ENCODE measurements at places on chromosomes 1 and 21. TPM values are rescaled to one million over a fixed set of nuclear protein-coding genes. Genes with fewer than 3 reads are reported as not detected.

DNA sequence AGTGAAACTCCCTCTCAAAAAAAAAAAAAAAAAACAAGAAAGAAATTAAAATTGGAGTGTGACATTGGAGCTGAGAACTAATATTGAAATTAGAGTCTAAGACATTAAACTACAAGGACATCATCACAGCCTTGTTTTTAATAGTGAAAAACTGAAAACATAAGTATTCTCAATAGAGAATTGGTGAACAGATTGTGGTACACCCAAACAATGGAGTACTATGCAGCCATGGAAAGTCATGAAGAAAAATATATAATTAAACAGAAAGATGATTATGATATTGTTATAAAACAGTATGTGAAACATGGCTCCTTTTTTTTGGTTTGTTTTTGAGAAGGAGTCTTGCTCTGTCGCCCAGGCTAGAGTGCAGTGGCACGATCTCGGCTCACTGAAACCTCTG lies 43.4 kb downstream of the NCMAP start:
- no peaks in the 10 kb centered on the region for H3K36me3 ChIP-seq
- no peak overlapping the region for H3K27ac ChIP-seq
- no peaks in the 10 kb centered on the region for H3K4me1 ChIP-seq
- no peak overlapping the region for H3K4me3 ChIP-seq
- DNase-seq = no peak

DNA sequence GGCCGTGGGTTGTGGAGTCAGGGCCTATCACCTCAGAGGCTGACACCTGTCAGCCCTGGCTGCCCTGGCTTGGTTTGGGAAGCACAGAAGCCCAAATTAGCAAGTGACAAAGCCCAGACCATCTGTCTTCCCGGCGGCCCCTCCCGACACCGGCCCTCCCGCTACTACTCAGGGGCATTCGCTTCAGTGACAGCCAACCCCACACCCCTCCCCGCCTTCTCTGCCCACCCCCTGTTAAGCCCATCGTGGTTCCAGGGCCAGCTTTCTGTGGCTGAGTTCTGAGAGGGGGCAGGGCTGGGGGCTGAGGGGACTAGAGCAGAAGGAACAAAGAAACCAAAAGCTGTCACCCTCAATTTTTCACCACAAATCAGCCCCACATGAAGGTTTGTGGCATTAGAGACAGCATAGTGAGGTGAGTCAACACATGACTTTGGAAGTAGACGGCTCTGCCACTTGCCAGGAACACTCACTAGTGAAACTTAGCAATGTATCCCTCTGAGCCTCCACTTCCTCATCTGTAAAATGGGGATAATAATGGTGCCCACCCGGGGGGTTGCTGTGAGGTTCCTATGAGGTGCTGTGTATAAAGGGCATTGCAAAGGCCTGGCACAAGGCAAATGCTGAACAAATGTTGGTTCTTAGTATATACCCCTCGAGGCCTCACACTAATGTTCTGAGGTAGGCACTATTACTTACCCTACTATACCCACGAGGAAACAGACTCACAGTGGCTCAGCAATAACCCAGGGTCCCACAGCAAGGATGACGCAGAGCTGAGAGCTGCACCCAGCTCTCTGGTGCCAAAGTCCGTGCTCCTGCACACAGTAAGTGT lies 5.2 kb upstream of the TNNI1 start:
- peak; percentile 59 for DNase-seq
- H3K27ac ChIP-seq = peak overlapping the region; percentile 74

- H3K27me3 ChIP-seq = no peaks in the 10 kb centered on the region
- H3K27ac ChIP-seq = no peak overlapping the region
- DNase-seq = no peak
- peaks cover 30% of the 10 kb centered on the region for H3K4me1 ChIP-seq
- no peak overlapping the region for H3K4me3 ChIP-seq
Measured at GRCh38 chr1:31483012-31483946, 70.3 kb downstream of the SERINC2 start.

SERTAD4 gene
- 1.5 TPM for total RNA-seq

DNA sequence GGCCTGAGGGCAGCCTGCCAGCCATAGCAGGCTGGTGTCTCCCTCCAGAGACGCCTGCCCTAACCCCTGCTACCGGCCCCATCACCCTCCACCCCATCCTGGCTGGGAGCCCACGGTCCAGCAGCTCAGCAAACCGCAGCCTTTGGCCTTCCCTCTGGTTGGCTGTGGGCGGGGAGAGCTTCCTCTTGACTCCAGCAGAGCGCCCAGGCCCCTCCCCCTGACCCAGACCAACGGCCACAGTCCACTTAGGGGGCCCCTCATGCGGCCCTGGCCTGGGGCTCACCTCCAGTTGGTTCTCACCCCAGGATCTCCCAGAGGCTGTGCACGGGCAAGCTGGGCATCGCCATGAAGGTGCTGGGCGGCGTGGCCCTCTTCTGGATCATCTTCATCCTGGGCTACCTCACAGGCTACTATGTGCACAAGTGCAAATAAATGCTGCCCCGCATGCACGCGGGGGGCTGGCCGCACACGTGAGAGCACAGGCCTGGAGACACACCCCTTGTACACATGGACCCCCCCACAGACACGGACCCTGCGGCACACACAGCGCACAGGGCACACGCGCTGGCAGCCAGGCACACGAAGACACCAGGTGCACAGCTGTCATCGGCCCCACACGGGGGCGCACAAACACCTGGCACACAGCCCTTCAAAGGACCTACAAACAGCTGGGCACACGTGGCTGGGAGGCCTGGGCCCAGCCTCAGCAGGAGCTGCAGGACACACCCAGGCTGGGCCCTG lies 3.1 kb downstream of the SMIM1 start:
- H3K4me3 ChIP-seq = no peak overlapping the region
- peaks cover 43% of the 10 kb centered on the region for H3K4me1 ChIP-seq
- DNase-seq = peak; percentile 54
- H3K36me3 ChIP-seq = no peaks in the 10 kb centered on the region
- no peaks in the 10 kb centered on the region for H3K27me3 ChIP-seq
- no peak overlapping the region for H3K27ac ChIP-seq

DNA sequence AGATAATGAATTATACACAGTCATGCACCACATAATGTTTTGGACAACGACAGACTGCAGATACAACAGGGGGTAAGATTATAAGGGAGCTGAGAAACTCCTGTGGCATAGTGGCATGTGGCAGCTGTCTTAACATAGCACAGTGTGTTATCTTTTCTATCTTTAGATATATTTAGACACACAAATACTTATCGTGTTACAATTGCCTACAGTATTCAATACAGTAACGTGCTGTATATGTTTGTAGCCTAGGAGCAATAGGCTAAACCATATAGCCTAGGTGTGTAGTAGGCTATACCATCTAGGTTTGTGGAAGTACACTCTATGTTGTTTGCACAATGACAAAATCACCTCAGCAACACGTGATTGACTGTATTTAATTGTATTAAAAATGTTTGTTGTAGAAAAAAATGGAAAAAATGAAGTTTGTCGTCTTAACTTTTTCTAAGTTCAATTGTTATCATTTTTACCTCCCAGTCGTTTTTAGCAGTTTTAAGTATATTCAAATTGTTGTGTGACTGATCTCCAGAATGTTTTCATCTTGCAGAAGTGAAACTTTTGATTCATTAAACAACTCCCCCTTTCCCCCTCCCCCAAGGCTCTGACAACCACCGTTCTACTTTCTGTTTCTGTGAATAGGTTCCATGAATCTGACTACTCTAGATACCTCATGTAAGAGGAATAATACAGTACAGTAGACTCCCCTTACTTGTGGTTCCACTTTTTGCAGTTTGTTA lies 351.0 kb upstream of the B3GALT2 start:
- no peak overlapping the region for H3K4me3 ChIP-seq
- H3K36me3 ChIP-seq = no peaks in the 10 kb centered on the region
- no peaks in the 10 kb centered on the region for H3K27me3 ChIP-seq
- no peak overlapping the region for H3K27ac ChIP-seq
- H3K4me1 ChIP-seq = no peaks in the 10 kb centered on the region

- H3K27me3 ChIP-seq = no peaks in the 10 kb centered on the region
- peak overlapping the region; percentile 99 for H3K4me3 ChIP-seq
- peak overlapping the region; percentile 89 for H3K27ac ChIP-seq
- peaks cover 39% of the 10 kb centered on the region for H3K4me1 ChIP-seq
Measured at GRCh38 chr1:156766298-156767100, 836 bp upstream of the PRCC start.

DNA sequence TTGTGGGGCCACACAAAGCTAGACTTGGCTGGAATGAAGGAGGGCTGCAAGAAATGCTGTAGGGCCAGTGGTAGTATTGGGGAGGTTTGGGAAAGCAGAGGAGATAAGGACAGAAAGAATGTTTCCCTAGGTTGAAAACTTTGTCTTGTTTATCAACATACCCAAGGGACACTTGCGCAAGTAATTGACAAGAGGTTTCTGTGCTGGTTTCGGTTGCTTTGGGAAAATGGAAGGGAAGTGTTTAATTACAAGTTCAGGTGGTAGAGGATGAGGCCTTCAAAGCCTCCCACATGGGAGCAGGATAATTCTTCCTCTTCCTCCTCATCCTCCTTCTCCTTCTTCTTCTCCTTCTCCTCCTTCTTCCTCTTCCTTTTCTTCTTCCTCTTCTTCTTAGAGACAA lies 182.1 kb upstream of the LMO4 start:
- no peak for DNase-seq
- H3K4me3 ChIP-seq = no peak overlapping the region
- no peak overlapping the region for H3K27ac ChIP-seq
- no peaks in the 10 kb centered on the region for H3K36me3 ChIP-seq
- no peaks in the 10 kb centered on the region for H3K27me3 ChIP-seq

DNA sequence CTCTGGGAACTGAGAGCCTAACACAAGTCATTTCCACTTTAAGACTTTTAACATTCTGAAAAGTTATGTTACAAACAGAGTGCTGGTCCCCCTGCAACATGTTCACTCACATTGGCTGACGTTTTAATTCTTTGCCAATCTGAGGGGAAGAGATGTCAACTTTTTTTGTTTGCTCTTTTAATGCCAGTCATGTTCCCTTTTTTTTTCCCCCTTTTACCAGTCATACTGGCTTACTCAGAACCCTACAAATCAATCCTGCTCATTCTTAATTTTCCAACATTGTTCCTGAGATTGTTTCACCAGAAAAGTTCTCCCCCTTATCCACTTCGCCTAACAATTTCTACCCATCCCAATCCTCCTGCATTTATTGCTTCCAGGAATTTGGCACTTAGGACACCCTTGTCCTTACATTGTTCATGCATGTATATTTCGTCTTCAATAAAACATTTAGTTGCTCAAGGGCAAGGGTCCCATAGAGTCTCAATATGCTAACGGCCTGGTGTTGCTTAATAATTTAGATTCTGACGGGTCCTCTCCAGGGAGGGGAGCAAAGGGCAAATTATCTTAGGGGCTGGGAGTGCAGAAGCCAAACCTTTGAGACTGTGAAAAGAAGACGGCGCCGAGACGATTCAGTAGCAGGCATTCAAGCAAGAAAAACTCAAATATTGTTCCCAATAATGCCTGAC lies 624 bp upstream of the CR1L start:
- H3K27ac ChIP-seq = no peak overlapping the region
- no peak for DNase-seq
- peaks cover 7% of the 10 kb centered on the region for H3K27me3 ChIP-seq
- H3K4me3 ChIP-seq = peak overlapping the region; percentile 62

PARS2 gene
- total RNA-seq = 3.7 TPM

SPOCD1 gene
- not detected for total RNA-seq

DNA sequence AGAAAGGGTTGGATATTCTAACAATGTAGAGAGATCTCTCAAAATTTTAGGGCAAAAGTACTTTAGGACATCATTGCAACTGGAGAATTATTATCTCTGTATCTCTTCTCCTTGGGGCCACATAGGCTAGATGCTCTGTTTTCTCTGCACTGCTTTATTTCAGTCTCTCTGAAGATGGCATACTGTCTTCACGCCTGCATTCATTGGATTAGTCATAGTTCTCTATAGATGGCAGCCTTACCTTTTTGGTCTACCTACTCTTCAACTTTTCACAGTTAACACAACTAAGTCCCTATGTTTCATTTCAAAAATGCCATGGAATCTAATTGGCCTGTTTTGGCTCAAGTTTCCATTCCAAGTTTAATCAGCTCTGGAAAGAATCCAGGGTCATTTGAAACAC lies 1623.3 kb upstream of the B3GALT2 start:
- H3K36me3 ChIP-seq = no peaks in the 10 kb centered on the region
- H3K4me3 ChIP-seq = no peak overlapping the region
- H3K27ac ChIP-seq = no peak overlapping the region
- no peak for DNase-seq

DNA sequence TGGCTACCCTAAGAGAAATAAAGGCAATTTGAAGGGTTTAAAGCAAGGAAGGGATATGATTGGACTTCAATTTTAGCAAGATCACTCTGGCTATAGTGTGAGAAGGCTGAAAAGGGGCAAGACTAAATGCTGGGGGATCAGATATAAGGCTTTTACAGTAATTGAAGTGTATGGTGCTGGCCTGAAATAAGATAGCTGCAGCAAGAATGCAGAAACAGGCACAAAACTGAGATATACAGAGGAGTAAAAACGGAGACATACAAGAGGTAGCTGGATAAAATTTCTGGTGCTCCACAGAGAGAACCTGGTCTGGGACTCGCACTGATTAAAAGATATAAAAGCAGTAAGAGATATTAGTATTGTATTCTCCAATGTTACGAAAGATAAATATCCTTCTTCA lies 92.0 kb downstream of the DENND1B start:
- H3K36me3 ChIP-seq = no peaks in the 10 kb centered on the region
- DNase-seq = no peak
- H3K27ac ChIP-seq = no peak overlapping the region
- H3K27me3 ChIP-seq = no peaks in the 10 kb centered on the region
- H3K4me1 ChIP-seq = peaks cover 8% of the 10 kb centered on the region
- H3K4me3 ChIP-seq = no peak overlapping the region

SPRR3 gene
- total RNA-seq = not detected

DNA sequence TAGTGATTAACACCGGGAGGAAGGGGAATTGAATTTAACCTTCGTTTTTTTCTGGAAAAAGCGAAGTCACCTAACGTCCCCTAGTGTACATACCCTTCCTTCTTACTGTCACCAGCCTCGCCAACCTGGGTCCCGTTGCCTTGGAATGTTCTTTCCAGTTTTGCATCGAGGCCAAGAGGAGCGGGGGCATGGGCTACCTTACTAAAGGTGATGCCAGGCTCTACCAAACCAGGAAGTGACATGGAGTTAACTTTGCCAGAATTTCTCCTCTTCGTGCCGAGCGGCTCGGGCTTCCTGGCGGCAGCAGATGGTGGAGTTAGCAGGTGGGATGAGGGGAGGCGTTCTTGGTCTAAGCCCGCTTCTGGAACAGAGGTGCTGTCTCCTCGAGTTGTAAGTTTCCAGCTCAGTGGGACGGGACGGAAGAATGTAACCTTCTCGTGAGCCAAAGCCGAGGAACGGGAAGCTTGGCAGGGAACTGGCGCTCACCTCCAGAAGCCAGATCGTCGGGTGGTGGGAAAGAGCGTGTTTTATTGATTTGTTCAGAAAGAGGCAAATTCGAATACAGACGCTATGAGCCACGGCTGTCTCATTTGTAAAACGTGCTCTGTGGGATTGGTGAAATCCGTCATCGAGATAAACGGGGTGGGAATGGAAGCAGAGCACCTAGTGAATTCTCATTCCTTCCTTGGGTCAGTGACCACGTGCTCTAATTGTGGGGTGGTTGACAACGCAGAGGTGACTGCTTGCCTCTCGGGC lies 486 bp downstream of the NIPAL3 start:
- H3K27me3 ChIP-seq = no peaks in the 10 kb centered on the region
- DNase-seq = peak; percentile 14
- peak overlapping the region; percentile 32 for H3K27ac ChIP-seq
- H3K4me3 ChIP-seq = peak overlapping the region; percentile 72
- H3K4me1 ChIP-seq = peaks cover 19% of the 10 kb centered on the region
- no peaks in the 10 kb centered on the region for H3K36me3 ChIP-seq

BTF3L4 gene
- total RNA-seq = 37.1 TPM

VASH2 gene
- 0.90 TPM for total RNA-seq

Measured in heart right ventricle (tissue), 16 donors.